ENCODE measurements at places on chromosomes 2 and 18. TPM values are rescaled to one million over a fixed set of nuclear protein-coding genes. Genes with fewer than 3 reads are reported as not detected.

The LDAH gene
- total RNA-seq, result 8.4 TPM

- no peak for DNase-seq
Measured at GRCh38 chr2:27741673-27742072, 29.8 kb upstream of the MRPL33 start.

DNA sequence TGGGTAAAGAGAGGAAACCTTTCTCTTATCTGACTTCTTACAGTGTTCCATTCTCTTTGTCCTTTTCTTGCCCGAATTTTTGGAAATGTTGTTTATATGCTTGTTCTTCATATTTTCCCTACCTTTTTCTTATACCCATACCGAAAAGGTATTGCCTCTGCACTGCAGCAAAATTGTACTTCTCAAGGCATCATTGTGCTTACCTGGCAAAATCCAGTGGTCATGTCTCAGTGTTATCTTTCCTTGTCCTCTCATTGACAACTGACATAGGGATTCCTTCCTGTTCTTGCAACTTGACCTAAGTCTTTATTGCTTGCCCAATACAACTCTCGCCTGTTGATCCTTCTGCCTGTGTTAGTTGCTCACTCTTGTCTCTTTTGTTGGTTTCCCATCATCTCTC is 842.2 kb downstream of the CNTNAP5 start:
- no peak for DNase-seq

DNA sequence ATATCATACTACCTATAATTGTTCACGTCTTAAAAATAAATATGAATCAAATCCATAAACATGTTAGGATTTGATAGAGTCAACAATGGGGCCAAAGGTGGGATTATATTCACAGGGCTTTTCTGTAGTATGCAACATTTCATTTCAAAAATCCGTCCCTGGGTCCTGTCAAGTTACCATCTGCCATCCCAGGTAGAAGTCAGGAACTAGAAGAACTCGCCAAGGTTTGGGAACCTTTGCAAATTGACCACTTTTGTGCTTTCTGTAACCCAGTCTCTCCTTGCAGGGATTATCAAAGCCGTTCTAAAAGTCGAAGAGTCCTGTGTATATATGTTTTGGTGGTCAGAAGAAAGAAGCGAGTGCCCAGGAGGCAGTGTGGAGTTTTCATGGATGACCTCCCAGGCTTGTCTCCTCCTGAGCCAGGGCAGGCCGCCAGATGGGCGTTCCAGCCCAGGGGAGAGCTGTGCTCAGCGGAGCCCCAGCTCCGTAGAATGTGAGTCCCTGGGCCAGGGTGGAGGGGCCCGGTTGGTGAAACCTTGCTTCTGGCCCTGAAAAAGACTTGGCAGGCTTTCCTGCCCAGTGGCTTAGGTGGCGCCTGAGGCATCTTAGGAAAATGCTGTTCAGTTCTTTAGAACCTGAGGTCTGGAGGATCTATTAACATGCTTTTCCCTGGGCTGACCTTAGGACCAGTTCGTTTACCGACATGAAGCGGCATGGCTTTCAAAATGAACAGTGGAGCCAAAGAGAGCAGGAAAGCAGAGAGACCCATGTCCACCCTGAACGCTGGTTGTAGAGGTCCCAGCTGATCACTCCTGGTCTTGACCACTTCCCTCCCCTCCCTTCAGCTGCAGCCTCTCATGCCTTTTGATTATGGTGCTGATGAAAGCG is 69.2 kb downstream of the LONRF2 start:
- no peak for DNase-seq

DNA sequence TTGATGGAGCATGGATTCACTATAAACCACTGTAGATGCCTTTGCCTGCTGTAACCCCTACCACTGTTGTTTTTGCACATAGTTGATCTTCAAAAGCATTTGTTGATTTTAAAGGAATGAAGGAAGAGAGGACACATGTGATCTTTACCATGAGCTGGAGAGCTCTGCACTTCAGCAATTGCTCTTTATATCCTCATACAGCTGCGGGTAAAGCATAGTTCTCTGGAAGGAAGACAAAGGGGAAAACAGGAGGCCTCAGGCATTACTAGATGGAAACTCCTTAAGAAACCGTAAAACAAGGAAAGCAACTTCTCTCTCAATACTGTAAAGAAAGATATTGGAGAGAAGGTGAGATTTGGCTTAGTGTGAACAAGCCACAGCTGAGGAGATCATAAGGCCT is 60.6 kb downstream of the SCG2 start:
- DNase-seq, result no peak

DNA sequence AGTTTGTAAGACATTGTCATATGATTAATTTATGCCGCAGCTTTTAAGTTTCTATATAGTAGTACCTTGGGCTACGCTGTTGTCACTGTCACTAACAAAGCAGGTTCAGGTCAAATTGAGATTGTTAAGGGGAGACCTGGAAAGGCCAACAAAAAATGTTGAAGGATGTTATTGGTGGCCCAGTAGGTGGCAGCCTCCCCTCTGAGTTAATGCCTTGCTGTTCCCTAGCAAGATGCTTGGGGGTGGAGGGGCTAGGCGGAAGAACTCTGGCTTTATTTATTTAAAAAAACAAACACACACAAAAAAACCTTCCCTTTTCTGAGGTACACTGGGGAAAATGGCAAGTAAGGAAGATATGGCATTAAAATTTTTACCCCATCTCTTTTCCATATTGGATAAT is 128.3 kb upstream of the ATP5MC3 start:
- DNase-seq, result peak; percentile 9

DNA sequence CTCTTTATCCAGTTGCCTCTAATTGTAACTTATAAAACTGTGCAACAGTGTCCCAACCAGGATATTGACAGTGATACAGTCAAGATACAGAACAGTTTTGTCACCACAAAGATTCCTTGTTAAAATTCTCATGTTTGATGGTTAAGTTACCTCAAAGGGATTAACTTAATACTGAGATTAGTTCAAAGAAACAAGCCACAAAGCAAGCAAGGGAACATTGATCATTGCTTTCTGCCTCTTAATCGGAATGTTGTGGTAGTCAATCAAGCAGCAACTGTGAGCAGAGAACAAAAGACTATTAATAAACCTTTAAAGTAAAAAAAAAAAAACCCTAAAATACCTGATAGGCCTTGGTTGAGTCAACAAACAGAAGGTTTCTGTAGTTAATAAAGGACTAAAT is 352.3 kb downstream of the PARD3B start:
- DNase-seq, result no peak

Measured in bronchial epithelial cell (primary cell).